ENCODE measurements at places on chromosomes 12 and 14.

DNA sequence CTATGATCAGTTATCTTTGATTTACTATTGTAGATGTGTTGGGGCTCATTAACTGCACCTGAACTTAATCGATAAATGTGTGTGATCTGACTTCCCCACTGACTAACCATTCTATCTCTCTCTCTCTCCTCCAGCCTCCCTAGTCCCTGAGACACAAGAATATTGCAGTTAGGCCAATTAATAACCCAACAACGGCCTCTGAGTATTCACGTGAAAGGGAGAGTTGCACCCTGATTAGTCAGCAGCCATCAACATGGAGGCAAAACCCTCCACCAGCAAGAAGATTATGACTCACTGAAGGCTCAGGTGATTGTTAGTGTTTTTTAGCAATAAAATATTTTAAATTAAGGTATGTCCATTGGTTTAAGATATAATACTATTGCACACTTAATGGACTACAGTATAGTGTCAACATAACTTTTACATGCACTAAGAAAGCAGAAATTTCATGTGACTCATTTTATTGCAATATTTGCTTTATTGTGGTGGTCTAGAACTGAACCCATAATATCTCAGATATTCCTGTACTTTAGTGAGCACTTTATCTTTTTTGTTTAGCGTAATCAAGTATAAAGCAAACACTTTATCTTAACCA, 77.1 kb upstream of the PTGDR start:
- DNase-seq, result no peak

DNA sequence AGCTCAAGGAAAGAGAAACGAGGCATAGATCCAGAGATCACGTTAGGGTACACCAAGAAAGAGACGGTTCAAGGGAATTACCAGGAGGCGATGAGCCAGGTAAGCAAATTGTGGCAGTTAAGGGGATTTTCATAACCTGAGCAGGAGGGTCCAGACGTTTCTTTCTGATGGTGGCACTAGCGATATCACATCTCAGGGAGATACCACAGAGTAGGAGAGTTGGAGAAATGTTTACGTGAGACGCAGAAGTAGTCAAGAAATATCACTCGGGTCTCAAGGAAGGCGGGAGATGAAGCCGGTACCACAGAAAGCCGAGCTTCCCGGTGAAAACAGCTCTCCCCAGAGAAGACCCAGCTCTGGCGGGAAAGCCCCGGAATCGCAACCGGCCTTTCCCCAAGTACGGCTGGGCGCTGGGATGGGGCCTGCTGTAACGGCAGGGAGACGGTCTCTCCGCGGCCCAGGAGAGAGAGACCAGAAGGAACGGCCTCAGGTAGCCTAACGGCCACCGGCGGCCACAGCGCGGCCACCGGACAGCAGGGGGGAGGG, 485 bp downstream of the SENP1 start:
- DNase-seq, result no peak

DNA sequence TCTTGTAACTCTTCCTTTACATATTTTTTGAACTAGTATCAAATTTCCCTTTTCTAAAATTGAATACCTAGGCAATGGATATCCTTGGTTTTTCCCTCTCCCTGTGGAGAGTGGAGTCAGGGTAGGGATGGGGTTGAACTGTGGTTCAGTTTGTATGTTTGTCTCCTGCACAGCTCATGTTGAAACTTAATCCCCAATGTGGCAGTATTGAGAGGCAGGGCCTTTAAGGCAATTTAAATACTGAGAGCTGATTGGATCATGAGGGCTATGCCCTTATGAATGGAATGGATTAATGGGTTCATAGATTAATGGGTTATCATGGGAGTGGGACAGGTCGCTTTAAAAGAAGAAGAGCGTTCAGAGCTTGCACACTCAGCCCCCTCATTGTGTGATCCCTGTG, 127.2 kb upstream of the RGS6 start:
- peak; percentile 20 for DNase-seq

- DNase-seq, result no peak
These were observed 12.4 kb upstream of the C12orf75 start for GRCh38 chr12:105317942-105318621.

- DNase-seq, result no peak
These were observed 13.6 kb downstream of the PAPLN start for GRCh38 chr14:73250781-73251500.

DNA sequence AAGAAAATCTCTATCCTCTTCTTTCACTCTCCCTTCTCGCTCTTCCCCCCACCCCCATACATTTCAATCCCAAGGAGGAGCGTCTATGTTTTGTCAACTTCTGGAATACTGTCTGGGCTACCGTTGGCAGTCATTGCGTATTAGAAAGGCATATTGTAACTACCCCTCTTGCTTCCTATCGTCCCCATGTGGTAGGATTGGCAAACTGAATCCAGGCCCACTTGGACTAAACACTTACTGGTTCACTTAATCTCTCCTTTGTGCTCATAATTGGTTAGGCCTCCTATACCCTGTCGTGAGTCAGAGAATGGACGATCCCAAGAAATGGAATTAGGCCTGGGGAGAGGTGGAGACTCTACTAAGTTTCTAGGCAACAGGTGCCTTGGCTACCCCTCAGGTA, 68.8 kb upstream of the SLC8A3 start:
- DNase-seq, result peak; percentile 70

DNA sequence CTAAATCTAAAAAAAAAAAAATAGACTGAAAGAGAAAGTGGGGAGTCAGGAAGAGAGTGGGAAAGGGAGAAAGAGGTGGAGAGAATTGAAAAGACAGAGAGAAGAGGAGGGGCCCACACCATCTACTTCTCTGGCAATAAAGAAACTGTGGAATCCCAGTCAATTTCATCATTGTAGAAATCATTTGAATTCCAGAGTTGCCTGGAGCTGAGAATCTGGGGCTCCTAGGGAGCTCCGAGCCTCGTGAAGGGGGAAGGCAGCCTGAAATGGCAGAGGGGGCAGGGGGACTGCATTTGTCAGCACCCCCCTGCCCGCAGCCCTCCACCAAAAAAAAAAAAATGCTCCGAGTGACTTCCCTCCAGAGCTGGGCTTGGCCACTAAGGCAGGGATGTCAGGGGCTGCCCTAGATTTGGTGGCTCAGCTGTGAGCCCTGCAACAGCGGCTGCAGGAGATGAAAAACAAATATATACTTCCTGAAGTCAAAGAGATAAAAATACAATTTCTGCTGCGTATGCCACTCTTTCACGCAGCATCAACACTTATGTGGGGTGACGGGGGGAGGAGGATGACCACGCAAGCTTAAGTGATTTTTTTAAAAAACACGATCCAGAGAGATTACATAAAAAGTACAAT, 80.5 kb downstream of the BCL11B start:
- no peak for DNase-seq
